Activated naive CD8-positive, alpha-beta T cell treated with anti-CD3 and anti-CD28 coated beads, Interleukin-2, amount 10 ng/mL, durations not matched to agents 7 days and 5 days (primary cell): ENCODE measurements at places on chromosomes 6 and 20. TPM values are rescaled to one million over a fixed set of nuclear protein-coding genes. Genes with fewer than 3 reads are reported as not detected.

Gene FOXS1
- not detected for total RNA-seq

Gene GABRR1
- total RNA-seq: not detected

Gene PTPN1
- total RNA-seq: 65.9 TPM

Gene GLO1
- 88.8 TPM for total RNA-seq

Gene MCCD1
- total RNA-seq: not detected

Gene AVP
- not detected for total RNA-seq
